ENCODE measurements at places on chromosomes 3 and 15. TPM values are rescaled to one million over a fixed set of nuclear protein-coding genes. Genes with fewer than 3 reads are reported as not detected.

The GREM1 gene
- total RNA-seq: 122 TPM

The TMC3 gene
- 2.7 TPM for total RNA-seq

The PML gene
- total RNA-seq: 107 TPM

The EPHA3 gene
- total RNA-seq: 24.1 TPM

The TJP1 gene
- 110 TPM for total RNA-seq

The HGD gene
- not detected for total RNA-seq

The HTR3E gene
- total RNA-seq: not detected

The PEX5L gene
- total RNA-seq: not detected

The PRSS50 gene
- not detected for total RNA-seq

DNA sequence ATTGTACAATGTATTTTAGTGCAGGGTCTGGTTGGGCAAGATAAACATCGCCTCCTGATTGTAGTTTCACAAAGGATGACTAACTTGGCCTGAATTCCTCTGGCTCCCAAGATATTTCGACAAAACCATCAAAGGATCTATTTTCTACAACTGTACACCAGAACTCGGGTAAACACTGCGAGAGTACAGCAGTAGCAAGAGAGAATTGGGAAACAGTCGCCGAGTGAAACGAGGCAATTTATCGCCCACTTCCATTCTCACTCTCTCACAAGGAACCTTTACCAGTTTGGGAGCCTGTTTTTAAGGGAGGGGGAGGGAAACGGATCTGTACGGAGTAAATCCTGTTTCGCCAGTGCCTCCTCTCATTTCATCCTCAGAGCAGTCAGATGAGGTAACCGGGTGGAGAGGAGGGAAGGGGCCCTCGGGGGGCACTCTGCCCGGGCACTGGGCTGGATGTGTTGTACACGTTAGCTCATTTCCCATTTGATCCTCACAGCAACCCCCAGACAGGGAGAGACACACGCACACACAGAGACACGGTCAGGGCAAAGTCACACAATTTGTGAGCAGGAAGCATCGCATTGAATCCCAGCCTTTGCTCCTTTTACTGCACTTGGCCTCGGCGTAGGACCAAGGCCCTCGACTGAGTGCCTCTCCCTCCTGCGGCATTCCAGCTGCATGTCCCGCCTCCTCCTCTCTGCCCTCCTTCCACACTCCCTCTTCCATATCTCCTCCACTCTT, 120.1 kb downstream of the LIPC start:
- DNase-seq: peak; percentile 67

- DNase-seq: no peak
Measured at GRCh38 chr15:52652984-52653383, 26.2 kb downstream of the ATOSA start.

DNA sequence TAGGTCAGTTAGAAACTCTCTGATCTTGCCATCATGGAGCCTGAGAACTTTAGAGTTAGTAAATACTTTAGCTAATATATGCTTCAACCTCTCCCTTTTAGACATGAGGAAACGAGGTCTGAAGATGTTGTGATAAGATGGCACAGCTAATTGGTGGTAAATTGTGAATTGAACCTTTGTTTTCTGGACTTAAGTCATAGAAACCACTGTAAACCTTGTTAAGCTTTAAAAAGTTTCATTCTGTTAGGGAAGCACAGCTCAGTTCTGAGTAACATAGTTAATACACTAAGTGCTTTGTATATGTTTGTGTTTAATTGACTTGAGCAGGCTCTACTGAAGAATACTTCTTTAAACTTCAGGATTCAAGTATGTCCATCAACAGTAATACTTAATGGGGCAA, 108.6 kb downstream of the AKAP13 start:
- no peak for DNase-seq

DNA sequence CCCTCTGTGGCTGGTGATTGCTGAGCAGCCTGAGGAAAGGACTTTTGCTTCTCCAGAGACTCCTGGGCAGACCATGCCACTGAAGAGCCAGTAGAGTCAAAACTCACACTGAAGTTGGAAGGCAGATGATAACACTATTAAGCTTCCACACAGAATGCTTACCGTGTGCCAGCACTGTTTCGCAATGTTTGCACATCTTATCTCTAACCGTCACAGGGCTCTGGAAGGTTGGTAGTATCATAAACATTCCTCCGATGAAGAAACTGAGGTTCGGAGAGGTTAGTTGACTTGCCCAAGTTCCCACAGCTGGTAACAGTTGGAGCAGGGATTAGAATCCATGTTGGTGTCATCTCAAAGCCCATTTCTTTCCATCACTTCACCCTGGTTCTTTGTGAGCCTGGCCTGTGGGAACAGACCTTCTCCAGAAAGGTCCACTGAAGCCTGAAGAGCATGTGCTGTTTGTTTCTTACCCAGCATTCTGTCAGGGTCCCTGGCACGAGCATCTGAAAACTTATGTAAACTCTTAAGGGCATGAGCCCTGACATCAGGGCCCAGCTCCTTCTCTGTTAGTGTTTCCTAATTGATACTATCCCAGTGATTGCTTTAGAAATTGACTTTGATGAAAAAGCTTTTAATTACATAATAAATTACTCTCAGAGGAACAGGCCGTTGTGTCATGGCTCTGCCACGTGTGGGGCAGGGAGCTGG, 77.0 kb upstream of the PRR23C start:
- no peak for DNase-seq

- no peak for DNase-seq
Measured at GRCh38 chr15:57548835-57549234, 42.9 kb upstream of the MYZAP start.

DNA sequence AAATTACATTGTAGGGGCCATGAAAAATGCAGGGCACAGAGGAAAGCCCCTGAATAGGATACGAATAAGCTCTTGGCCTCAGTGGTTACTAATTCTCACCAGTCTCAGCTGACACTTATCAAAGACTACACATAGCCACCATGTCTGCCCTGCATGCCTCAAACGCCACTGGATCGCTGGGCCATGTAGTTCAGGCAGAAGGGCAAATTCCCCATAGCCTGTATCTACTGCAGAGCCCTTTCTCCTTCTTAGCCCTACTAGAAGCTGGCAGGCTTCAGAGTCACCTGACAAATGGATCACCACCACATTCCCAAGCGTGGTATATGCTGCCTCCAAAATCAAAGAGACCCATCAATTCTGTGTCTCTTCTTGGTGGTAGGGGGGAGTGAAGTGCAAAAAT, 177.4 kb downstream of the MINAR1 start:
- DNase-seq: no peak

DNA sequence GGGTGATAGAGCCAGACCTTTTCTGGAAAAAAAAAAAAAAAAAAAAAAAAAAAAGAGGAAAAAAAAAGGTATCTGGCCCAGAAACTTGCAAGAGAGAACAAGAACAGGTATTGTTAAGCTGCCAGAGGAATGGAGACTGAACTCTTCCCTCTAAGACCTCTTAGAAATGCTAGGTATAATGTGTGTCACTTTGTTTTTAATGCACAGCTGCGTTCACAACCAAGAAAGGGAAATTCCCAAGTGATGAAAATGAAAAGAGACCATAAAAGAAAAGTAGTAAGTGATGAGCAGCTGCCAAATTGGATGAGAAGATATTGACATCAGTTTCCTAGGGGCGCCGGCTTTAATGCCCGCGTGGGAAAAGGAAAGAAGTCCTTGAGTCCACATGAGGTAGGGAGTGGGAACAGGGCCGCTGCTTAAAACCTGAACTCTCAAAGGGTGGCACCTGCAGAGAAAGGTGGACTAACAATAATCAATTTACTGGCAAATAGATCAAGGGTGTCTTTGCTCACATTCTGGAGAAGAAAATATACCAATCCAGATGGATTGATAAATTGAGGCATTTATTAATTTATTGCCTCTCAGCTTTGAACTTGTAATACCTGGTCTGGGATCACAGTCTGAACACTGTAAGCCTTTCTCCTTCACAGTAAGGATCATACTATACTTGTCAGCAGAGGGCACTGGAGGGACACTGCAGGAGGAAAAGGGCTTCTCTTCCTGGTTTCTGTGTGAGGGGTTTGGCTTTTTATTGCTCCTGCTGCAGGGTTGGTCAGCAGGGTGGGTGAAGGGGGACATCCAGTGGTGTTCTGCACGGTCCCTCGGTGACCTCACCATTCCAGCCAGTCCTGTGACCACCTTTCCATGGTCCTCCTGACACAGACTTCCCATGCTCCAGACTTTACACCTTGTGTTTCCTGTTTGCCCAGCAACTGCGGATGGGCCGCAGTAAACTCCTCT, 131.6 kb downstream of the AQP9 start:
- no peak for DNase-seq

DNA sequence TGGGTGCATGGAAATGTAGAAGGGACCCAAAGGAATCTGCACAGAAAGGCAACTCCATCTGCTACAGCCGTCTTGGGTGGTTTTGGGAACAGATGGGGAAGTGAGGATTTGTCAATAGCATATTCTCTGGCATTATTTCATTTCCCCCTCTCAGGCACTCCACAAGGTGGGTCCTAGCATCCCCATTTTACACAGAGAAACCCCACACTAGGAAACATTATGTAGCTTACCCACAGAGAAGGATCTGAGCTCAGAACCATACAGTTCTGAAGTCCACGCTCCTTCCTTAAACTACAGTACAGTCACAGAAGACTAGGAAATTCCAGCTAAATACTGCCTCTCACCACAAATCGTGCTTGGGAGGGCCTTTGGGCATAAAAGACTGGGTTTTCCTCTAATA, 61.2 kb upstream of the CTNNB1 start:
- no peak for DNase-seq

DNA sequence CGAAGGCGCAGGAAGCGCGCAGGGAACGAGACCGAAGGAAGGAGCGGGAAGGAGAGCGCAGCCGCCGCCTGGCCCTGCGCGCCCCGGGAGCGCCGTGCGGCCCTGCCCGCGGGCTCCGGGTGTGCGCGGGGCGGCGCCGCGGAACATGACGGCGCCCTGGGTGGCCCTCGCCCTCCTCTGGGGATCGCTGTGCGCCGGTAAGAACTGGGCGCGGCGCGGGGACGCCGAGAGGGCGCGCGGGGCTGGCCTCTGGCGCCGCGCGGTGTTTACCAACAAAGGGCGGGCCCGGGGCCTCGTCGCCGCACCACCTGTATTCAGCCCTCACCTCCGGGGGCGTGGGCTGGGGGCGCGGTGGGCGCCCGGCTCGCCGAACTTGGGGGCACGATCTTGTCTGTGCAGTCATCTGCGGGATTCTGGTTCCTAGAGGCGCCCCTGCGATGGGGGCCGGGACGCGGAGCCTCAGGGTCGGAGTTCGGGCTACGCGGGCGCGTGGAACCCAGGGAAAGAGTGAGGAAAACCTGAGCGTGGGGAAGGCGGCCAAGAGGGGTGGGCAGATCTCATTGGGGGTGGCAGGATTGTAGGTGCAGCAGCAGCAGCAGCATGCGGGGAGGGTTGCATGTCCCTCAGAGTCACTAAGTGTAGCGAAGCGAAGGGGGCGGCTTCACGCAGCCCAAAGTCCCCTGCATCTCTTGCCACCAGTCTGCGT, 641 bp downstream of the ACVR2B start:
- no peak for DNase-seq

DNA sequence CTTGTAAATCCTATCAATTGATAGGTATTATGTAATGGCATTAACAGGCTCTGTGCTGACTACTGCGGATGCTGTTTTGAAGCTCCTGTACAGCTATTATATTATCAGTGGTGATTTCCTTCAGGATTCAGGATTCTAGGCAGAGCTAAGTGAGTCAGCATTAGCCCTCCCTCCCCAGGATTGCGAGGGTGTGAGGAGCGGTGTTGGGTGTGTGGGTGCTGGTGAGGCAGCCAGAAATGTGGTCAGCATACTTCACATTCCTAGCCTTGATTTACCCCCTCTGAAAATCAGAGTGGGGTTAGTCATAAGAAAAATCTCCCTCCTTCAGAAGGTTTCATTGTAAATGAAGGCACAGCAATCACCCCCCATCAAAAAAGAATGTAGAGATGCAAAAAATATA, 72.5 kb downstream of the SNTN start:
- no peak for DNase-seq

DNA sequence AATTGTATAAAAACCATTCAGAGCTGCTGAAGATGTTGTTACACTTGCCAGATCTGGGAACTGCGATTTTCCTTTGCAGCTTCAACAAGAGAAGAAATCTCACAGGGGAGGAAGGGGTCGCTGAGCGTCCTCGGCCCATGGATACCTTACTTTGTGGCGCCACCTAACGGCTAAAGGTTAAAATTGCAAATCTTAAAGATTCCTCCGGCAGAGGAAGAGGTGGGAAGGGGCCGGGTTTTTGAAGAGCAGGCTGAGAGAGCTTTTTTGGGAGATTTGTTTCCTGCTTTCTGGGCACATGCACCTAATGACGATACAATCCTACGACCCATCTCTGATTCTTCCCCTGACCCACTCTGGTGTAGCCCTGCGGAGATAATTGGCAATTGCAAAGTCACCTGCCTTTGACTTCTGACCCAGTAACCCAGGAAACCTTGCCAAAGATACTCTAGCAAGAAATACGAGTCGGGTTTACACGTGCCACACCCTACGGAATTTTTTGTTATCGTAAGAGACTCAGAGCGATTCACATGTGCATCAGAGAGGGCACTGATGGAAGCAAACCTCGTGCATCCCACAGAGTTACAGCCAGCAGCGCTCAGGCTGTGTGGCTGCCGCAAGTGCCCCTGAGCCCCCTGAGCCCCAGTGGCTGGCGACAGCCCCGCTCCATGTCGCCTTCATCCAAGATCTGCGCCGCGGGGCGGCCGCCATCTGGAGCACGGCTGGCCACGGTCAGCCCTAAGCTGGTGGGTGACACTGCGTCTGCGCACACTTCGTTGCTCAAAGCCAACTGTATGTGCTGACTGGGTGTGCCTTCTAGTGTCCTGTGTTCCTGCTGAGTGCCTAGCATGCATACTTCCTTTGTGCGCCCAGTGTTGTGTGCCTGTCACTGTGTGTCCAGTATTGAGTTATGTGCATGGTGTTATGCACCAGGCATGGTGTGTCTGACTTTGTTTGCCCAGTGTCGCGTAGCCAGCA, 55.2 kb upstream of the CHRNA7 start:
- DNase-seq: no peak

DNA sequence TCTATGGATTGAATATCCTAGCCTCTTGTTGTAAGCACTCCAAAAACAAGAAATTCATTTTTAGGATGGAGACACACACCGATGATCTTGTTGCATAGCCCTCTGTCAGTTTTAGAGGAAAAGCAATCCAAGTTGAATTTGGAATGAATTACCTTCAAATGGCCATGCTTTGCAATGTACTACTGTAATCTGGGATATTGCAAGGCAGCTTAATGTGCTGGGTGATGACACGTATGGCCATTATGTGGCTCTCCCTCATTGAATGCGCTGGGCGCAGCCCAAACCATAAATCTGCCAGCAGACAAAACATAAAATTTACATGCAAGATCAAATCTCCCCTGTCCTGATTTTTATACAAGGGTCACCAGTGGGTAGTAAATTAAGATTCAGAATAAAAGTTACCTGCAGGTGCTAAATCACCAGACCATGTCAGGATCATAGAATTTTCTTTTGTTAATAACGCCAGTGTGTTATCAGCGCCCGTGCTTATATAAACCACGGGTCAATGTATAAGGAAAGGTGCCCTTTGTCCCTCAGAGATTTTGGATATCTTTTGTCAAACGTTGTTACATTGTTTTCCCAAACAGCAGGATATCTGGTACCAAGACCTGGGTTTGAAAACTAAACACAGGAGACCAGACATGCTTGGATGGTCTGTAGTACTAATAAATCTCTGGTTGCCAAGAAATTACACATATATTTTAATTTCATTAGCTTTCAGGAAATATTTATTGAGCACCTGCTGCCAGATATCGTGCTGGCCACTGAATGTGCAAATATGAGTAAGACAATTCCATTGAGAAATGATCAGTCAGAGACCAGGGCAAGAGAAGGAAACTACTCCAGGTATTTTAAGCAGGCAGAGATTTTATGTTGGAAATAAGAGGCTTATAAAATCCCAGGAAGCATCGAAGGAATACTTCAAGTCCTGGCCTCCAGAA, 237.1 kb downstream of the EBLN2 start:
- no peak for DNase-seq

- DNase-seq: no peak
Measured at GRCh38 chr3:137105277-137105977, 147.6 kb downstream of the IL20RB start.

All from vagina (tissue), 2 donors.